Prostate gland (tissue), 2 donors: ENCODE measurements at places on chromosomes 7 and 10. TPM values are rescaled to one million over a fixed set of nuclear protein-coding genes. Genes with fewer than 3 reads are reported as not detected.

The SPACDR gene
- not detected for total RNA-seq

The SLC39A12 gene
- total RNA-seq = not detected

The SPDYE9 gene
- total RNA-seq = not detected

The ACTR3C gene
- total RNA-seq = 15.1 TPM

The VGF gene
- 0.14 TPM for total RNA-seq

The AKR1C8 gene
- total RNA-seq = not detected

The FOXI2 gene
- 0.17 TPM for total RNA-seq

The POLR3A gene
- total RNA-seq = 17.5 TPM

The C10orf90 gene
- total RNA-seq = not detected

The ZNF32 gene
- 52.8 TPM for total RNA-seq

The SFRP4 gene
- total RNA-seq = 25.3 TPM

The TNS3 gene
- 95.8 TPM for total RNA-seq

The FLNC gene
- total RNA-seq = 150 TPM

The HGF gene
- total RNA-seq = 7.5 TPM

The ASAH2 gene
- 1.9 TPM for total RNA-seq

The TDRD1 gene
- total RNA-seq = 16.0 TPM

The NYAP1 gene
- 16.9 TPM for total RNA-seq

The EBF3 gene
- total RNA-seq = 7.8 TPM

The HDAC9 gene
- 31.9 TPM for total RNA-seq

The GAD2 gene
- total RNA-seq = not detected

The ATOH7 gene
- total RNA-seq = not detected

The VWDE gene
- 3.2 TPM for total RNA-seq

The RINT1 gene
- 12.6 TPM for total RNA-seq

The SPDYE2B gene
- total RNA-seq = not detected

The MUC12 gene
- 4.0 TPM for total RNA-seq

The CUZD1 gene
- total RNA-seq = 0.85 TPM

The MYOZ1 gene
- 3.3 TPM for total RNA-seq

The FGFR2 gene
- total RNA-seq = 78.5 TPM

The STEAP1B gene
- 6.4 TPM for total RNA-seq

The MTG1 gene
- 67.4 TPM for total RNA-seq

The MDFIC gene
- total RNA-seq = 24.8 TPM

The AKR1C2 gene
- total RNA-seq = 6.4 TPM

The C10orf105 gene
- not detected for total RNA-seq

The CALHM3 gene
- total RNA-seq = not detected

The PTPRZ1 gene
- 4.4 TPM for total RNA-seq

The TMEM176B gene
- total RNA-seq = 14.5 TPM

The TMEM229A gene
- total RNA-seq = not detected

The PDE6C gene
- not detected for total RNA-seq

The IMMP2L gene
- 16.9 TPM for total RNA-seq

The ADARB2 gene
- 10.5 TPM for total RNA-seq

The ZYX gene
- total RNA-seq = 55.8 TPM

The BAMBI gene
- 3.1 TPM for total RNA-seq

The WEE2 gene
- total RNA-seq = not detected

The GPNMB gene
- 49.9 TPM for total RNA-seq

The PON3 gene
- total RNA-seq = 9.5 TPM

The OGDHL gene
- total RNA-seq = 3.3 TPM

The CTAGE6 gene
- total RNA-seq = 2.0 TPM

The LRRN3 gene
- 0.32 TPM for total RNA-seq

The TUBAL3 gene
- total RNA-seq = not detected

The SPAM1 gene
- not detected for total RNA-seq

The ACSM6 gene
- not detected for total RNA-seq
